Fibroblast of skin of back (primary cell): ENCODE measurements at places on chromosomes 5 and 9.

GRCh38 chr5:168674893-168675482, 95.8 kb upstream of the PANK3 start:
- no peak for DNase-seq

DNA sequence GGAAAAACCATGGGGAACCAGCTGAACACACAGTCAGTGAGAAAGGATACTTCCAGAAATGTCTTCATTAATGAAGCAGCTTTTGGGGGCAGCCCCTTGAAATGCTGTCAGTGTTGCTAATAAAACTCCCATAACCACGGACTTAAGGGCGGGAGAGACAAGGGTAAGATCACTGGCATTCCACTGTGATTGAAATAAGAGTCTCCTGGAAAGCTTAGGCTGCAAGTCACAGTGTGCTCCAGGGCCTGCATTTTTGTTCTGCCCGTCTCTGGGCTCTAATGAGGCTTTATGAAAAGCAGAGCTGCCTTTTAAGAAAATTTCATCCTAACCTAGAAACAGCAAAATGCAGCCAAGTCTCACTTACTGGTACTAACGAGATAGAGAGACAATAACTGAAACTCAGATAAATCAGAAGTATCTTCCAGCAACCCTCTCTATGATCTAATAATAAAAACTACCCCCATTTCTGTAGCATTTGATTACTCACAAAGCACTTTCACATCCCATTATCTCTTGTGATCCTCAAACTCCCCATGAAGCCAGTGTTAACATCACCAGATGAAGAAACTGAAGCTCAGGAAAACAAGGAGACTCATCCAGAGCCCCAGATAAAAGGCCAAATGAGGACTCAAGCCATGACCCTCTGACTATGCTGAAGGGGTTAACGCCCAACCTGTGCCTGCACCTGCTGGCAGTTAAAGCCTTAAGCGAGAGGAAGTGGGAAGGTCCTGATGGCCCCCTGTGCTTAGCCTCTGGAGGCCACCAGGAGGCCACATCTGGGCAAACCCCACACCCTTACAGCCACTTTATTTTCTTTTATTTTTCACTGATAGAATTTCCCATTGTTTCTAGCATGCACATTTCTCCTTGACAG, 37.5 kb downstream of the SPOCK1 start:
- peak; percentile 17 for DNase-seq

- DNase-seq: no peak
These were observed 7.3 kb downstream of the GDA start for GRCh38 chr9:72156586-72156985.

- no peak for DNase-seq
These were observed 52.0 kb downstream of the OLFM1 start for GRCh38 chr9:135139366-135139959.

GRCh38 chr5:62341783-62342475, 35.9 kb downstream of the KIF2A start:
- DNase-seq: no peak

- DNase-seq: no peak
These were observed 63.9 kb downstream of the SAXO1 start for GRCh38 chr9:18969128-18969527.

DNA sequence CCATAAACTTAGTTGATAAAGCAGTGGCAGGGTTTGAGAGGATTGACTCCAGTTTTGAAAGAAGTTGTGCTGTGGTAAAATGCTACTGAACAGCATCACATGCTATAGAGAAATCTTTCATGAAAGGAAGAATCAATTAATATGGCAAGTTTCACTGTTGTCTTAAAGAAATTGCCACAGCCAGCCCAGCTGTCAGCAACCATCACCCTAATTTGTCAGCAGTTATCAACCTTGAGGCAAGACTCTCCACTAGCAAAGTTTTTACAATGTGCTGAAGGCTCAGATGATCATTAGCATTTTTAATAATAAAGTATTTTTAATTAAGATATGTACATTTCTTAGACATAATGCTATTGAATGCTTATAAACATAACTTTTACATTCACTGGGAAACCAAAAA, 101.0 kb upstream of the SH3GL2 start:
- DNase-seq: no peak

DNA sequence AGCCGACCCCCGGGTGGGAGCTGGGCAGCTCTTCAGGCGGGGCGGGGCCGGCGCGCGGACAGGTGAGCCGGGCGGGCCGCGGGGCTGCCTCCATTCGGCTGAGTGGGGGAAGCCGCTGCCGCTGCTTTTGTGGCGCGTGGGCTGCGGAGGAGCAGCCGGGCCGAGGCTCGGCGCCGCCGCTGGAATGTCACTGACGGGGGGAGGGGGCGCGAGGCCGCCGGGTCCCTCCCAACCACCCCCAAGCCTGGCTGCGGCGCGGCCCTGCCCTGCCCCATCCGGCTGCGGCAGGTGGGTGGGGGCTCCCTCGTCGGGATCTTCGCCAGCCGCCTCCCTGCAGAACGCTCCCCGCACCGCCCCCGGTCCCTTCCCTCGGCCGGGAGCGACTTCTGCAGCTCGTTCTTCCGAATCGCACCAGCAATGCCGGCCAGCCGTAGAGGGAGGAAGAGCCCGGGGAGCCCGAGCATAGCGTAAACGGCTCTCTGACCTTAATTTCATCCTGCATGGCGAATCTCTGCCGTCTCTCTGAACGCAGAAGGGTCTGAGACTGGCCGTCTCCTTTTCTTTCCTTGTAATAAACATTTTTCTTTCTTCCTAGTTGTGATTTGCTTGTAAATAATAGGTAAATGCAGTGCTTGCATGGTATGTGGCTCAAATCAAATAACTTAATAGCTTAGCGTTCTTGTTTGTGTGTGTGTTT, 505 bp downstream of the SPTAN1 start:
- peak; percentile 25 for DNase-seq

DNA sequence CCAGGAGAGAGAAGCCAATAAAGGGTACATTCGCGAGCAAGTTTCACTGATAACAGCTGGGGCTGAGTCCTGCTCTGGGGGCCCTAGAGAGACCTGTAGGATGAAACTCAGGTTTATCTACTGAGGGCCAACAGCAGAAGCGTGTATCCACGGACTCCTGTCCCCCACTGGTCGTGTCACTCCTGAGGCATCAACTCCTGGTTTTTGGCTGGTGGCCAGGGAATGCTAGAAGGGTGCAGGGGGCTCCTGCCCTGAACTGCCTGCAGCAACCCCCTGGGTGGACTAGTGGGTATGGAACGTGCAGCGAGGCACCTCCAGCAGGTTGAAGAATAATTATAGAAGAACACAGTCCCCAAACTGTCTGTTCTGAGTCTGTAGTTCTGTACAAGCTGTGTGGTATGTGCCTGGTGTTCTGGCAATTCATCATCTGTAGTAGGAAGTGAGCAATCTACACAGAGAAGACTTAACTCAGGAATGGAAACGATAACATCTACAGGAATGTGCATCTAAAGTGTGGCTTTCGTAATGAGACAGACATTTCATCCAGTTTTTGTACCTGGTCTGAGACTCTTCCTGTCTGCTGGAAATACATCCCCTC, 64.5 kb upstream of the GNA14 start:
- DNase-seq: peak; percentile 96

- no peak for DNase-seq
These were observed 4.4 kb upstream of the SLC25A51 start for GRCh38 chr9:37908283-37908682.

GRCh38 chr9:36798350-36799065, 225.8 kb downstream of the MELK start:
- DNase-seq: no peak

GRCh38 chr5:112346411-112347044, 72.5 kb downstream of the EPB41L4A start:
- no peak for DNase-seq

DNA sequence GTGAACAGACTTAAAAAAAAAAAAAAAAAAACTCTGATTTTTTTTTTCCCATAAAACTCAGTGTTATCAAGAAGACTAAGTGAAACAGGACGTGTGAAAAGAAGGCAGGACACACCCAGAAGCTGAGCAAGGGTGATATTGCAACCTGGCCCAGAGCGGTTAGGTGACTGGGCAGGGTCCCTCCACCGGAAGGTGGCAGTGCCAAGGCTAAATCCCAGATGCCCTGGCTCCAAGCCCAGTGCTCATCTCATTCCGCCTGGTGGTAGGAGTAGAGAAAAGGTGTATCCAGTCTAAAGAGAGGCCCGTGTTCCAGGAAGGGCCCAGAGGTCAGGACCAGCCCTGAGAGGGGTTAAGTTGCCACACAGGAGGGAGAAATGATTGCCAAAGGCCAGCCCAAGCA, 51.5 kb upstream of the SAP30L start:
- no peak for DNase-seq

DNA sequence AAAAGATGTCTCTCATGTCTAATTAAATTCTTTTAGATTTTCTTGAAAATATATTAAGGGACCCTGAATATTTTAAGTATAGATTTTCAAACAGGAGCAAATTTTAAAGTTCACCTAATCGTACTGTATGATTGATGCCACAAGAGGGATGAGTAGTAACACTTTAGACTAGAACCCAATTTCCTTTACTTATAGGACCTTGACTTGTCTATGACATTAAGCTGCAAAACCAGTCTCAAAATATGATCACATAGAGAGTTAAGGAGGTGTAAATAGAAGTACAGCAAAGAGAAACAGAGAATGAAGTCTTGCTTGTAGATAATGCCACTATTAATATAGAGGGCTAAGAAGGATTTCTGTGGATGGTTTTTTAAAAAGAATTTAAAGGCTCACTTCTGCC, 312.9 kb upstream of the PRR16 start:
- no peak for DNase-seq

- DNase-seq: peak; percentile 11
These were observed 197.6 kb downstream of the KDM4C start for GRCh38 chr9:6955251-6955921.

DNA sequence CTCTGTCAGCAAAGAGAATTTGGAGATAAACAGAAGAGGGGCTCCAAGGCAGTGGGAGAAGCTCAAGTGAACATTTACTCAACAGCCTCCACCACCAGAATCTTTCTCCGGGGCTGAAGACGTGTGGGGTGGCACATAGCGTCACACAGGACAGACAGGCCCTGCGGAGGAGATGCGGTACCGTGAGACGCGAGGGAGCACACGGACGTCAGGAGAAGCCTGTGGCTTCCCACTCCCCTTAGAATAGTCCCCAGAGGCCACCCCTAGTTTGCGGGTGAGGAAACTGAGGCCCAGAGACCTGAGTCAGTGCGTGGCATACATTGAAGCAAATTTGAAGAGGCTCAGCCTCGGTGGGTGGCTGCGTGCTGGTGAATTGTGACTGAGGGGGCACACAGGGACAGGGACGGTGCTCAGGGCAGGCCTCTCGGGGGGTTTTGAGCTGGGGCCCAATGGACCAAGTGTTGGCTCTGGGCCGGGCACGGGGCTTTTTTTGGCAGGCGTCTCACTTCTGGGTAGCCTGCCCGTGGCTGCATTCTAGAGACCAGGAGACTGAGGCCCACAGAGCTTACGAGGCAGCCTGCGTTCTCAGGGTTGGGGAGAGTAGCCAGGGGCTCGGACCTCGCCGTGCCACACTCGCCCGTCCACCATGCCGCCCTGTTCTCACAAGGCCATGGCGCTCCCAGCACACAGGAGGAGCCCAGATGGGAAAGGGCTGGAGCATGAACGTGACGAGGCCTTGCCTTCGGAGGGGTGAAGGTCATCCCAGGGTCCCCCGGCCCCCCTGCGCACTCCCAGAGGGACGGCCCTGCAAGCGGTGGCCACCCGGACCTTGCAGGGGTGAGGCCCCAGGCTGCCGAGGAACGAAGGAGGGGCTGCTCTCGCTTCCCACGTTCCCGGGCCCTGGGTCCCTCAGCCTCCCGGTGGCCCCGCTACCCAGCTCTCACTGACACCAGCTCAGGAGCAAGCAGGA, 220.6 kb downstream of the C9orf50 start:
- no peak for DNase-seq

- peak; percentile 20 for DNase-seq
These were observed 125.3 kb downstream of the SYK start for GRCh38 chr9:90926936-90927335.

DNA sequence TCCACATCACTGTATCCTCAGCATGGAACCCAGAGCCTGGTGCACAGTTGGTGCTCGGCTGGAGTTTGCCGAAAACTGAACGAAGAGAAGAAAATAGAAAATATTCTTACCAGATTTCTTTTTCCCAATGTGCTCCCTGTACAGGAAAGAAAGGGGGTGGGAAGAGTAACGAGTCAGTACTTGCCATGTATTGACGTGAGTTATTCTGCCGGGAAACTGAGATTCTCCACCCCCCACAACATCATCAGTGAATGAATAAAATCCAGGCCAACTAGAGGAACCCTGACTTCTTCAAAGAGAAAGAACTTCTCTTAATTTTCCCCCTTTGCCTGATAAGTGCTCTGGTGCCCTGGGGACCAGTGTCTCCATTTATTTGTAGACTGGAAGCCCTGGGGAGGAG, 80.6 kb downstream of the SH3PXD2B start:
- no peak for DNase-seq

GRCh38 chr5:56264417-56265025, 31.4 kb upstream of the ANKRD55 start:
- peak; percentile 44 for DNase-seq

GRCh38 chr5:103389357-103389756, 130.8 kb downstream of the MACIR start:
- DNase-seq: no peak

- DNase-seq: no peak
These were observed 91.1 kb downstream of the CEMIP2 start for GRCh38 chr9:71677209-71677608.

DNA sequence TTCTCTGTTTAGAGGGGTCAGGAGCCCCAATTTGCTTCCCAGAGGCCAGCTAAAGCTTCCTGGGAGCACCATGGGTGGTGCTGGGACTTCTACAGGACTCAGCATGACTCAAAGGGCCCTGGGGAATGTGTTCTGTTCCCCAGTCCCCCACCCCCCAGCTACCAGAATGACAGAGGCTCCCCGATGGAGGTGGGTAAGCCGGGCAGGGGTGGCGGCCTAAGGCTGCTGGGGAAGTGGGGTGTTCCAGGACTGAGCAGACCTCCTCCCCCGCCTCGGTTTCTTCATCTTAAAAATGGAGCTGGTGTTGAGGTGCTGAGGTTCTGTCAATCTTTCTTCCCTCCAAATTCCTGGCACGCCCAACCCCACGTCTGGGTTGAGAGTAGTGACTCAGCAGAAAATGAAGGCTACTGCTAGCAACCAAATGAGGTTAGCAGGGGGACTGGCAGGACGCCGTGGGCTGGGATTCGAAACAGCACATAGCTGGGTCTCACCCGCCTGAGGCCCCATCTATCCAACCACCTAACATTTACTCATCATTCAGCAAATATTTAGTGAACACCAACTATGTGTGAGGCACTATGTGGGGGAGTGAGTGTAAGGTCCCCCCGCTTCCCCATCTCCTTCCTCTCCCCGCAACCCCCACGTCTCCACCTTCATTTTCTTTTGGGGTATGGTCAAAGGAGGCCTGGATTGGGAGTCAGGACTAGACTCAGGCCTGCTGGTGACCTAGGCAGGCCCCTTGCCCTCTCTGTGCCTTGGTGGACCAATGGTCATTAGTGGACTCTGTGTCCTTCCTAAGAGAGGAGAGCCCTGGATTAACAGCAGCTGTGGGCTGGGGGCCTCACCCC, 50.2 kb downstream of the C9orf50 start:
- DNase-seq: peak; percentile 96

- DNase-seq: peak; percentile 39
These were observed 299.4 kb downstream of the COX7C start for GRCh38 chr5:86917117-86917579.

DNA sequence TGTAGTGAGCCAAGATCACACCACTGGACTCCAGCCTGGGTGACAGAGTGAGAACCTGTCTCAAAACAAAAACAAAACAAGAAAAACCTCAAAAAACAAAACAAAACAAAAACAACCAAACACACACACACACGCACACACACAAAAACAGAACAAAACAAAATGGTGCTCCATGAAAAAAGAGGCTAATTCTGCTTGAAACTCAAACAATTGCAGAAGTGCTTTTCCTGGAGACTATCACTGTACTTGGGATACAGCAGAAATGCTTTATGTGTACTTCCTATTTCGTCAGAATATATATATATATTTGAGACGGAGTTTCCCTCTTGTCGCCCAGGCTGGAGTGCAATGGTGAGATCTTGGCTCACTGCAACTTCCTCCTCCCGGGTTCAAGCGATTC, 49.9 kb upstream of the HSPA9 start:
- no peak for DNase-seq
